Stimulated activated CD4-positive, alpha-beta T cell treated with anti-CD3 and anti-CD28 coated beads, Interleukin-15, amount 100 ng/mL, for 1 hour (primary cell): ENCODE measurements at places on chromosomes 3 and 15.
A peak's percentile ranks its signal among the peaks of the same experiment; 100 is the strongest.

DNA sequence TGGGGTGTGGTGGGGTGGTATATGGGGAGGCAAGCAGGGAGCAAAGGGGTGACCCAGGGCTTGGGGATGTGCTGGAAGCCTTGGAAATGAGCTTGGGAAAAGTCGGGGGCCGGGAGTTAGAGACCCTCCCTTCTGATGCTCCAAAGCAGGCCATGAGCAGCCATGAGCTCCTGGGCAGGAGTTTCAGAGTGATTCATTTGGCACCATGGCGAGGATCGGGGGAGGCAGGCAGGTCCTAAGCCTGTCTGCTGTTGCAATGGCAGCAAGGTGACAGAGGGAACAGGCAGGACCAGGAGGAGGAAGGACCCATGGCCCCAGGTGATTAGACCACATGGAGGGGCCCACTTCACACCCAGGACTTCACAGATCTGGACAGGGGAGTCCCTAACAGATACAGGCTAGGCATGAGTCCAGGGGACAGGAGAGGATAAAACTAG lies 21.3 kb downstream of the RGMA start:
- no peak for DNase-seq

GRCh38 chr3:124837730-124838186 lies 49.4 kb downstream of the ITGB5 start:
- DNase-seq, result no peak

GRCh38 chr3:65091565-65091964 lies 403.8 kb upstream of the ADAMTS9 start:
- no peak for DNase-seq

GRCh38 chr3:197478746-197479668 lies 76.8 kb downstream of the BDH1 start:
- DNase-seq, result no peak

DNA sequence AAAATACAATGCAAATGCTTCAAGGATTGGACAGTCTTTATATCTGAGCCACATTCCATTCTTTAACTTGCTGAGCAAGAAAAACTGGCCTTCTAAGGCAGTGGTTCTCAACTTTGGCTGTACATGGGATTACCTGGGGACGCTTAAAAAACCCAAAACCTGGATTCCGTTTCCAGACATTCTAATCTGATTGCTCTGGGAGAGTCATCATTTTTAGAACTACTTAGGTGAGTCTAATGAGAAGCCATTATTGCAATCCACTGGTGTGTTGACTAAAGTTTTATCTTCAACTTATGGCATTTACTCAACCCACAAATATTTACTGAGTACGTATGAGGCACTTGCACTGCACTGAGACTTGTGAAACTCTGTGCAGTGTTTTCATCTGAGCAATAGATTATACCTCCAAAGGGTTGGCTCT lies 195.7 kb upstream of the ATP11B start:
- DNase-seq, result no peak

DNA sequence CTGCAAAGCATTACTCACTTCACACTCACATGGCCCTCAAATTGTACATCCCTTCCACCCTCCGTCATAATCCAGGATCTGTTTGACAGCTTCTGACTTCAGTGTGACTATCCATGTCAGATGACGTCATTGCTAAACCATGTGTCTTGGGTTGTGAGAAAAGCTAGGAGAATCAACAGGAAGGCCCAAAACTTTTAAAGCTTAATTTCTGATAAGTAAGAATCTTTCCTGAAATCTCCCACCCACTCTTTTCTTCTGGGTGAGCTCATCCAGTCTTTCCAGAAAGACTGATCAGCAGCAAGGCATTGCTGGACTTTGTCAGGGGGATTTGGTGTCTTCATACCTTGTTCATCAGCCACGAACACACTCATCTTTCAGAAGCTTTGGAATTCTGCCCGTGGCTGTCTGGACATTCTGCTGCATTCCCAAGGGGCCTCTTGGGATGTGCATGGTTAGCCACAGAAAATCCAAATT lies 11.5 kb upstream of the LMCD1 start:
- DNase-seq, result no peak

- DNase-seq, result no peak
Measured at GRCh38 chr3:123781138-123781537, 103.0 kb downstream of the MYLK start.

- DNase-seq, result no peak
Measured at GRCh38 chr3:160065786-160066185, 77.2 kb downstream of the IL12A start.

DNA sequence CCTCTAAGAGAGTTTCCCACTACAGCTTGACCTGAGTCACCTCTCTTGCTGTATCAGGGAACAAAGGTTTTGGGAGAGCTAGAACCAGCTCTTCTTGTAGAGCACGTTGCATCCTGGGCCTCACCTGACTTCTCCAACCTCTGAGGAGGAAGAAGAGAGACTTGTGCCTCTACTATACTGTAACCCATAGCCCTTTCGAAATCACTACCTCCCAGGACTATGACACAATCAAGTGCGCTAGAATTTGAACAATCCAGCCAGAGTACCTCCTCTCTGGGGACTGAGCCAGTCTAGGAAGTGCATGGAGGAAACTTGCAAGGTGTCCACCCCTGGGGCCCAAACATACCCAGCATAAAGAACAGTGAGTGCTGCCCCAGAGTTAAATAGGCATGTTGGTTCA lies 192.8 kb upstream of the BHLHE40 start:
- no peak for DNase-seq

DNA sequence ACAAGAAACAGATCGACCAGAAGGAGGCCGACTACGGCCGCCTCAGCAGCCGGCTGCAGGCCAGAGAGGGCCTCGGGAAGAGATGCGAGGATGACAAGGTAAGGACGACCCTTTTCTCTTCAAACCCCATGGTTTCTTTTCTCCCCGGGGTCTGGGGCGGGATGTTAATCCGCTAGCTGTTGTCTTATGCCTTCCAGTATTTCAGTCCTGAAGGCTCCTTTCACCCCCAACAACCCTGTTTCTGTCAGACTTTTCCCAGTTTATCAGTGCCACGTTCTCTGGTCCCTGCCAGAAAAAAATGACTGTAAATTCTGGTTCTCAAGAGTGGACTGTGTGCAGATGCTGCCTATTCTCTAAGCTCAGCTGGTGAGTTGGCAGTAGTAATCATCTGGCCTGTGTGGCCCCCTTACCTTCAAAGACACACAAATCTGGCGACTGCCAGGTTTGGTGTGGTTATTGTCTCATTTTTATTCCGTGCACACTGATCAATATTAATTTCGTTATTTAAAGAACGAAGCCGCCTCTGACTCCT lies 806 bp downstream of the GOLM2 start:
- DNase-seq, result no peak

DNA sequence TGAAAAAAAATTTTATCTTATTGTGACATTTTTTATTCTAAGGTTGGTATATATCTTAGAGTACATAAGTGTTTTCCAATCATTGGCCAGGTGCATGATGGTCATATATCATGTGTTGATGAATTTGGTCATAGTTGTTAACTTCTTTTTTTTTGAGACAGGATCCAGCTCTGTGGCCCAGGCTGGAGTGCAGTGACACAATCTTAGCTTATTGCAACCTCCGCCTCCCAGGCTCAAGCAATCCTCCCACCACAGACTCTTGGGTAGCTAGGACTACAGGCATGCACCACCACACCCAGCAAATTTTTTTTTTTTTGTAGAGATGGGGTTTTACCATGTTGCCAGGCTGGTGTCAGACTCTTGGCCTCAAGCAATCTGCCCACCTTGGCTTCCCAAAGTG lies 44.0 kb downstream of the PCCB start:
- no peak for DNase-seq

GRCh38 chr3:7915356-7915755 lies 586.3 kb upstream of the LMCD1 start:
- DNase-seq, result no peak

DNA sequence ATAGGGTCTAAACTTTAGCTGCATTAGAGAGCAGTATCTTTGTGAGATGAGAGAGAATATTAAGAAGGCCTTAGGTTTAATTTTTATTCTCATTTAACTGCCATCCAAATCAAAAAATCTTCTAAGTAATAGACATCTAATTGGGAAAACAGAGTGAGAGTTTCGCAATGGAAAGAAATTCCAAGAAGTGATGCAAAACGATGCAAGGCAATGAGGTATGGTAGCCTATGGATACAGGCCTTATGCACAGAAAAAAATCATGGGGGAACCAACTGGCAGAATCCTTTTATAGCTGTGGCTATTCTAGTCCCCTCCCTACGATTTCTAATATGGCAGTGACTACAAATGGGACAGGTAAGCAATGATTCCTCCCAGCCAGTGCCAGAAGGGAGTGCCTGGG lies 225.9 kb downstream of the GREM1 start:
- DNase-seq, result no peak

DNA sequence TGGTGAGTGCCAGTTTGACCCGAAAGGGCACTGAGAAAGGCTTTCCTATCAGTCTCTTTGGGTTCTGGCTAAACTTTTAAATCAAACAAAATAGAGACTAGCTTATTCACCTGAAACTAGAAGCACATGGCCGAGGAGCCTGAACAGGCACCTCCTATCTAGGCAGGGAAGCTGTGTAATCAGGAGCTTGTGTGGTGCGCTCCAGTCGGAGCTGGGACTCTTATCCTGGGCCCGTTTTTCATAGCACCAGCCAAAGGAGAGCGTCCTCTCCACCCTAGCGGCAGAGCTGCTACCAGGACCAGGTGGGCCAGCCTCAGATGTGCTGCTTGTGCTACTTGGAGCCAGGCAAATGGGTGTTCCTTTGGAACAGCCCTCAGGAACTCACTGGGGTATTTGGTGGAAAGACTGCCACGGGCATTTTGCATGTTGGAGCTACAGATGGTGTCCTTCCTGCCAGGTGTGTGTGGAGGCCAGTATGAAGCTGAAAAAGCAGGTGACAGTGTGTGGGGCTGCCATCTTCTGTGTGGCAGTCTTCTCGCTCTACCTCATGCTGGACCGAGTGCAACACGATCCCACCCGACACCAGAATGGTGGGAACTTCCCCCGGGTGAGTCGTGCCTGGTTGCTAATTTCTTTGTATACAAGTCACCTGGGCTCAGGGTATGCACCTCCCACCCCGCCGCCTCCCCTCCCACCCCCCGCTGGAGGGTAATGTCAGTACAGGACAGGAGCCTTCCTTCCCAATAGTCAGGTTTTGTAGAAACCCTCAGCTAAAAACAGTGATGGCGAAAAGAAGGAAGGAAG lies 833 bp downstream of the MAN2A2 start:
- DNase-seq, result no peak

- no peak for DNase-seq
Measured at GRCh38 chr15:38454696-38455090, 766 bp downstream of the FAM98B start.

DNA sequence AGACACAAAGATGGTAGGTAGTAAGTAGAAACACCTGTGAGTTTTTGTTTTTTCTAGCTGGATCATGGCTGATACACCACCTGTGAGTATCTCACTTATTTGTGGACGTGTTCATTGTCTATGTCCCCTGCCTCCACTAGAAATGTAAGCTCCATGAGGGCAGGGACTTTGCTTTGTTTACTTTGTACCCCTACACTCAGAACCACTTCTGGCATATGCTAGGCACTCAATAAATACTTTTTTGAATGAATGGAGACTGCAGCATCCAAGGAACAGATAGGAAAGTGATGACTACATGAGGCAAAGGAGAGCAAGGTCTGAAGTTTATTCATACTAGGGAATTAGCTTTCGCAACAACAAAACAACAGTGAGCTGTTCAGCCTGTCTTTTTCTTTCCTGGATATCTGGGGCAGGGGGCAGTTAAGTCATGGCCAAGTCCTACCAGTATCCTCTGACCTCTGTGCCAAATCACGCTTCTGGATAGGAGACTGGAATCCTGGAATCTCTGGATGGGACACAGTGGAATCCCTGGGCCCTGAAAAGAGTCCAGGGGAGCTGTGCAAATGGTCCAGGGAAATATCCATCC lies 11.6 kb upstream of the EPB42 start:
- no peak for DNase-seq

- no peak for DNase-seq
Measured at GRCh38 chr3:151895478-151896241, 22.2 kb downstream of the SUCNR1 start.

GRCh38 chr15:40471105-40471807 lies 472 bp downstream of the CHST14 start:
- peak; percentile 9 for DNase-seq
